ENCODE measurements at places on chromosomes 3 and 15. TPM values are rescaled to one million over a fixed set of nuclear protein-coding genes. Genes with fewer than 3 reads are reported as not detected.
A peak's percentile ranks its signal among the peaks of the same experiment; 100 is the strongest.

DNA sequence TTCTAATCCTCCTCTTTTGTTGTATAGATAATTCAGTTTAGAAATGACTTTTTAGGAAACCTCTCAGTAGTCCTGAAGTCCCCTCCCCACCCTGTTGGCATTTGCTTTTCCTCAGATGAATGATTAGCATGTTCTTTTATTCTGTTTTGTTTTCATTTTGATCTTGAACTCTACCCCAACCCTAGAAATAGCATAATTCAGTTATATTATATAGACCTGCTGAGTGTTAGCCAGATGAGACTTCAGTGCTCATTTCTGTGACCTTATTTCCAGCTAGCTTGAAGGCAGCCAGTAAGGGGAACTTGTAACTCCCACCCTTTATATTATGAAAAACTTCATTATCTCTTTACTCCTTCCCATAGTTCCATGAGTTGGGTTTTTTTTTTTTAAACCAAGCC is 41.2 kb downstream of the SNRK start:
- no peak for DNase-seq

GRCh38 chr3:100047455-100048141 is 66.7 kb downstream of the FILIP1L start:
- DNase-seq: peak; percentile 99

DNA sequence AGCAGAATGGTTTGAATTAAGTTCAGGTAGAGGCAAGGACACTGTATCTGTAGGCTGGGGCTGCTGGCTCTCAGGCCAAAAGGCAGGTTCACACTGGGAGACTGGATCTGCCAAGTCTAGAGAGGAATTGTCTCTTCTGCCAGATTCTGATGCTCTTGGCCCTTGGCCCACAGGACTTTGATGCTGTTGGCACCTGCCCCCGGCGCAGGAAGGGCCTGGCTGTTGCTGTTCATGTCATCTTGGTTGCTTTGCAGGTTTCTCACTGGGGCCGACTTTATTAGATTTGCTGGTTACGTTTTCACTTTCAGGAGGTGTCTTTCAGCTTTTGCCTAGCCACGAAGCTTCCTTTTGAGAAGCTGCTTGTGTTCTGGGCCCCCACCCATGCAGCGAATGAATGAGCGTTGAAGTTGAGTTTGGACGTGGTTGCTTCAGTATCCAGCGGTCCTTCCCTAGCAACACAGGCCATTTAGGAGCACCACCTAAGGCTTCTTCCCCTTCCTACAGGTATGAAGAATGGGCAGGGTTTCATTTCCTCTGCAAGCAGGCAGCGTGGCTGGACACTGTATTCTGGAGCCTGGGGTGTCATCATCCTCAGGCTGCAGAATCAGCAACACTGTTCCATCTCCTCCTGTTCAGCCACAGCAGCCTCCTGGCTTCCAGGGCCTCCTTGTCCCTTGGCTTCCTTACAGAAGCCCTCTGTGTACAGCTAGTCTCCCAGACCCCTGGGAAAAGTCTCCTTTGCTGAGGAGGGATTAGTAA is 65.6 kb upstream of the PRR23C start:
- no peak for DNase-seq

DNA sequence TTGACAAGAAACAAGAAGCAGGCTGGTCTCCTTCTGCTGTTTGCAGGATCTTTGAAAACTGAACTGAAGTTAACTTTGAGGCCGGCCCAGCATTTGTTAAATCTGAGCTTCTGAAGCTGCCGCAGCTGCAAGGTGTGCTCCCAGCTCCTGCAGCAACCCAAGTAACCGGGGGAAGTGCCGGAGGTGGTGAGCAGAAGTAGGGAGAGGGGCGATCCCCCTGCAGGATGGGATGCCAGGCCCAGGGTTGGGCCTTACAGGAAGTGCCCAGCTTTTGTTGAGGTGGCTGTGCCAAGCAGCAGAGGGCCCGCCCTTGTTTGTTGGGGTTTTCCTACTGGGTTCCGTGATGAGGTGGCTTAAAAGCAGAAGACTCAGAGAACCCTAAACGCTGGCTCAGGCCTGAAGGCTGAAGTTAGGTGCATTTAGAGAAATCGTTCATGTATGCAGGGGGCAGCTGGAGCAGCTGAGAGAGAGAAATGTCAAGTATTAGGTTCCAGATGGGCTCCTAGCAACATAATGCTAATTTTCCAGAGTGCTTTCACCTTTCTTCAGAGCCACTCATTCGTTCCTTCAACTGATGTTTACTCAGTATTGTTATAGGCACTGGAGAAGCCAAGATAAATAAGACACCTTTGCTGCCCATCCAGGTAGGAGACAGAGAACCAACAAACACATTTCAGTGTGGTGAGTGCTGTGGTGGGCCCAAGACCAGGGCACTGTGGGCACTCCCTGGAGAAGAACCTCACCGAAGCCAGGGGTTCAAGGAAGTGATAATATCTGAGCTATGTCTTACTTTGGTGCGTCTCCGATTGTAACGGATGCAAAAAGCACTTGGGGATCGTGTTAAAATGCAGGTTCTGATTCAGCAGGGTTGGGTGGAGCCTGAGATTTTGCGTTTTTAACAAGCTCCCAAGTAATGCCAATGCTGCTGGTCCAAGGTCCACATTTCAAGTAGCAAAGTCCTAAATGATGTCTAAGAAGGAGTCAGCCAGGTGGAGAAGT is 42.2 kb upstream of the PLCL2 start:
- no peak for DNase-seq

DNA sequence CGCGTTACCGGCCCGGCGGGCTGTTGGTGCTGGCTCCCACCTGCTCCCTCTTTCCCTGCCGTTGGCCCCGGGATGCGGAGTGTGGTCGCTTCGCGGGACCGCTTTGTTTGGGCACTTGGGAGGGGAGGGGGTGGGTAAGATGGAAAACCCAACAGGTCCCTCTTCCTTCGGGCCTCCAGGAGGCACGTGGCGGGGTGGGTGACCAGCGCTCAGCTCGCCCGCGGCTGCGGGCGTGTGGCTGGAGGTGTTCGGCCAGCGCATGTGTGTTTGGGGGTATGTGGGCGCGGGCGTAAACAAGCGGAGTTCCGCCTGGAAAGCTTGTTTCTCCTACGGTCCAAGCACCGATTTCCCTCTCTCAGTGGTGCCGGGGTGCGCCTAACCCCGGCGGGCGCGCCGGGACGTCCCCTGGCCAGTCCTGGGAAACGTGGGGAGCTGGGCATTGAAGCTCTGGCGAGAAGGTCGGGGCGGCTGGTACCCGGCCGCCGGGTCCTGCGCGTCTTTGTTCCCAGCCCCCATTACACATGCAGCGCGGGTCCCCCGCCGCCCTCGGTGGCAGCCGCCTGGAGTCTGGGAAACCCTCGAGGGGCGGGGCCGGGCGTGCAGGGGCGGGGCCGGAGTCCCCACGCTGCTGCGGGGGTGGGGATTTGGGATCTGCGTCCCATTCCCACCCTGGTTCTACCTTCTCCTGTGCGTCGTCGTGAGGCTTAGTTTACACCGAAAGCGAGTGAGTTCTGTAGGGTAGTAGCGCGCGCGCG is 1.4 kb downstream of the ACVR2B start:
- no peak for DNase-seq

- no peak for DNase-seq
These were observed 22.2 kb downstream of the SUCNR1 start for GRCh38 chr3:151895478-151896241.

DNA sequence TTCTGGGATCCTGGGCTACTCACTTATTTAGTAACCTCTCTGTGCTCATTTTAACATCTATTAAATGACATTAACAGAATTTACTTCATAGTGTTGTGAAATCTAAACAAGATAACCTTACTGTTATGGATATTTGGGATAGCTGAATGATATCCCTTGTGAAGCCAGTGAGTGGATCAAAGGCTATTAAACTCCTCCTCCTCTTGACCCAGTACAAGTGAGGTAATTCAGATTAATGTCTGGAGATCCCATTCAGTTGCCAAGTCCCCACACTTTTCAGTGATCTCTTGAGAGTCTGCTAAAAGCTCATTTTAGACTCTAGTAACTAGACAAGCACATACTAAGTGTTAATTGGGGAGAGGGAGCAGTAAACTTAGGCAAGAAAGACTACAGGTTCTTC is 2.5 kb upstream of the ANKRD28 start:
- no peak for DNase-seq

- no peak for DNase-seq
These were observed 196.3 kb upstream of the PLSCR5 start for GRCh38 chr3:146801492-146801891.

GRCh38 chr3:40299721-40300335 is 9.7 kb upstream of the EIF1B start:
- peak; percentile 75 for DNase-seq

DNA sequence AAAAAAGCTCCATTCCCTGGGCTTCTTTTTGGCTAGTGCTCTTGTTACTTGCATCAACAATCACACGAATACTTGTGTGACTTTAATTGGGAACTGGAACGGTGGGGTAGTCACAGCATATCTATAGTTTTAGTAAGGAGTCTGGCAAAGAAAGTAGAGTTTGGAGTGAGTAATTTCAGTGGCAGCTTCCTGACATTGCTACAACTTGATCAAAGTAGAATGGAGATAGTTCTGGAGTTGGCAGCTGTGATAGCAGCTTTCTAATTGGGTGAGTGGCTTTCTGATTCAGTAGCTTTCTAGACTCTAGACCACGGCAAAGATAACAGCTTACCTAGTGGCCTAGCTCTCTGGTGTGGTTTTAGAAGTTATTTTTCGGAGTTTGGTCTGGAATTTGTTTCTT is 475.0 kb downstream of the TUSC7 start:
- peak; percentile 76 for DNase-seq

DNA sequence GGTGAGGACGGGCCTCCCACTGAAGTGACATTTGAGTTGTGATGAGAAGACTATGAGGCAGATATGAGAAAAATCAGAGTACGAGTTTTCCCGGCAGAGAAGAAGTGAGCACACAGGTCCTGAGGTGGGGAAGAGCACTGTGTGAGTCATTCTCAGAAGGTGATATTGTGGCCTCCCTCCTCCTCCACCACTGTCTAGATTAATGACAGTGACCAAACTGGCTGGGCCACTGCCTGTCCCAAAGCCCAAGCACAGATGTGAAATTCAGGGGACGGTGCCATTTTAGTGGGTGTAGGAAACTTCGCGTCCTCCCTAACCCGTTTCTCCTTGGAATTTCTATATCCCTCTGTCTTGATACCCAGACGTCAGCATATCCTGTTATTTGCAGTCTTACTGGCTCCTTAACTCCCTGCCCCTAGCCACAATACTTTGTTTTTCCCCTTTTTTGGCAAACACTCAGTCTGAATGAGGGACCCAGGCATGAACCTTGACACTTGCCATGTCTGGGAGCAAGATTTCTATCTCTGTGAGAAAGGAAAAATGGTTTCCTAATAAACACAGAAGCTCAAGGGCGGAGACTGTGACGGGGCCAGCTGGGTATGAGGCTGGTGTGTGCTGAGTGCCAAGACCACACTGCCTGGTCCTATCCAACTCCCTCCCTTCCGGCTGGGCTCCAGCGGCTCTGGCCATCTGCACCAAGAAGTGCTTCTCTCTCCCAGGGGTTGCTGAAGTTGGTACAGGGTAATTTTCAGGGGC is 15.2 kb downstream of the PRICKLE2 start:
- peak; percentile 80 for DNase-seq

DNA sequence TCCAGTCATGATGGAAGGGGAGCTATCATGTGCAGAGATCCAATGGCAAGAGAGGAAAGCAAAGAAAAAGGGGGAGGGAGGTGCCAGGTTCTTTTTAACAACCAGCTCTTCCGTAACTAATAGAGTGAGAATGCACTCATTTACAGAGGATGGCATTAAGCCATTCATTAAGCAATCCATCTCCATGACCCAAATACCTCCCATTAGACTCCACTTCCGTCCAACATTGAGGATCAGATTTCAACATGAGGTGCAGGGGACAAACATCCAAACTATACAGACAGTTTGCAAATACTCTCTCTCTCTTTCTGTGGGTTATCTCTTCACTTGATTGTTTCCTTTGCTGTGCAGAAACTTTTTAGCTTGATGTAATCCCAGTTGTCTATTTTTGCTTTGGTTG is 21.2 kb downstream of the ZDHHC23 start:
- DNase-seq: peak; percentile 45

The IGSF10 gene
- total RNA-seq: 0.84 TPM

The PLS1 gene
- 6.0 TPM for total RNA-seq

The GOLGA8R gene
- total RNA-seq: 1.6 TPM

The P2RY1 gene
- total RNA-seq: 1.4 TPM

The IL17RB gene
- 0.16 TPM for total RNA-seq

The RTP3 gene
- total RNA-seq: not detected

The PDZRN3 gene
- 19.8 TPM for total RNA-seq

The UCN2 gene
- total RNA-seq: 2.8 TPM

The GOLGA8S gene
- 0.14 TPM for total RNA-seq

The CP gene
- total RNA-seq: 0.48 TPM

The SIDT1 gene
- not detected for total RNA-seq

The RPS17 gene
- 1,513 TPM for total RNA-seq
